GM12891 (cell line): ENCODE measurements at places on chromosomes 5 and 9.

DNA sequence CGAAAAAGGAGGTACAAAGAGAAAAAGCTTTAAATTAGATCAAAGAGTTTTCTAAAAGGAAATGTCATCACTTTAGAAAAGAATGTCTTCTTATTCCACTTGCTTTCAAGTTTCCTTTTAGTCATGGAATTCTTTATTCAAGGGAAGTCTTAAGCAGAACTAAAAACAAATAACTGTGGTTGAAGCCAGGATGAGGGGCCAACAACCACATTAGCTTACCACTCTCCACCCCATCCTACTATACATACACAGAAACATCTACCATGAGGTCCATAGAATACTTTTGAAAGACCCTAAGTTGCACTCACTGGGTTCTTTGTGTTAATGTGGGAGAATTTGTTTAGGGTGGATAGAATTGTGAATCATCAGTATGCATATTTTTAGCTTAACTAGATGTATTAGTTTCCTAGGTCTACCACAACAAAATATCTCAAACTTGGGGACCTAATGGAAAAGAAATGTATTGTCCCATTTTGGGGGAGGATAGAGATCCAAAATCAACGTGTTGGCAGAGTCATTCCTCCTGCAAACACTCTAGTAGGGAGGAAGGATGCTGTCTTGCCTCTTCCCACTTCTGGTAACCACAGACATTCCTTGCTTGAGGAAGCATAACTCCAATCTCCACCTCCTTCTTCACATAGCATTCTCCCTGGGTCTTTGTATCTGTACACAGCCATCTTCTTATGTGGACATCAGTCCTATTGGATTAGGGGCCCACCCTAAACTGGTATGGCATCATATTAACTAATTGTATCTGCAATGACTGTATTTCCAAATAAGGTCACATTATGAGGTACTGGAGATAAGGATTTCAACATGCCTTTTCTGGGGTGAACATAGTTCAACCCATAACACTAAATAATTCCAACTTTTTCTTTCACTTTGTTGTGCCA is 239.4 kb downstream of the LURAP1L start:
- no peak for DNase-seq

GRCh38 chr5:125197321-125197720 is 450.9 kb upstream of the ZNF608 start:
- no peak for DNase-seq

- DNase-seq = no peak
Observed at GRCh38 chr5:174725261-174725990, 1.0 kb downstream of the MSX2 start.

DNA sequence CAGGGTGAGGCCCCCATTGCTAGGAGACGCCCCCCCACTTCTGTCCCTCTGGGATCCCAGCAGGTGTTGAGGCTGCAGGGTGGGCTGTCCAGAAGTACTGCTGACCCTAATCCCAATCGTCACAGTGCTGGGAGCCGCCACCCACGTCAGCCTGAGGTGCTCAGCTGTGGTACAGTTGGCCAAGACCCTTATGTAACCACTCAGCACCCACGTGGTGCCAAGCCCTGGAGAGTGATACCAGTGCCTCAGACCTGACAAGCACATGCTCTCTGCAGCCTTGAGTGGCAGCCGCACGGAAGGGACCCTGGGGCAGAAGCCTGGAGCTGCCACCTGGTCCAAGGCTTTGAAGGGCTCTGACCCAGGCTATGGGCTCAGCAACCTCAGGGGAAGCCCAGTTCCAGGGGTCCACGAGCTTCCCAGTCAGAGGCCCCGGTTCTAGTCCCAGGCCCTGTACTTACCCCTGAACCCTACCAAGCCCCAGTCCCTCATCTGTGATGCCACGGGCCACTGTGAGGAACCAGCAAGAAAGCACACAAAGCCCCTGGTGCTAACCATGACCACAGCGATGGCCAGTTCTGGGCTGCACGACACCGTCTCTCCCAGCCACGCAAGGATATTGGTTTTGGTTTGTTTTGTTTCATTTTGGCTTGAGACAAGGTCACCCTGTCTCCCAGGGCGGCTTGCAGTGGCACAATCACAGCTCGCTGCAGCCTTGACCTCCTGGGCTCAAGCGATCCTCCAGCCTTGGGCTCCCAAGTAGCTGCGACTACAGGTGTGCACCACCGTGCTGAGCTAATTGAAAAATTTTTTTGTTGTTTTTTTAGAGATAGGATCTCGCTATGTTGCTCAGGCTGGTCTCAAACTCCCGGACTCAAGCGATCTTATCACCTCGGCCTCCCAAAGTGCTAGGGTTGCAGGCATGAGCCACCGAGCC is 50.7 kb downstream of the DBH start:
- no peak for DNase-seq

GRCh38 chr9:76353280-76353679 is 40.9 kb downstream of the RFK start:
- DNase-seq = no peak

DNA sequence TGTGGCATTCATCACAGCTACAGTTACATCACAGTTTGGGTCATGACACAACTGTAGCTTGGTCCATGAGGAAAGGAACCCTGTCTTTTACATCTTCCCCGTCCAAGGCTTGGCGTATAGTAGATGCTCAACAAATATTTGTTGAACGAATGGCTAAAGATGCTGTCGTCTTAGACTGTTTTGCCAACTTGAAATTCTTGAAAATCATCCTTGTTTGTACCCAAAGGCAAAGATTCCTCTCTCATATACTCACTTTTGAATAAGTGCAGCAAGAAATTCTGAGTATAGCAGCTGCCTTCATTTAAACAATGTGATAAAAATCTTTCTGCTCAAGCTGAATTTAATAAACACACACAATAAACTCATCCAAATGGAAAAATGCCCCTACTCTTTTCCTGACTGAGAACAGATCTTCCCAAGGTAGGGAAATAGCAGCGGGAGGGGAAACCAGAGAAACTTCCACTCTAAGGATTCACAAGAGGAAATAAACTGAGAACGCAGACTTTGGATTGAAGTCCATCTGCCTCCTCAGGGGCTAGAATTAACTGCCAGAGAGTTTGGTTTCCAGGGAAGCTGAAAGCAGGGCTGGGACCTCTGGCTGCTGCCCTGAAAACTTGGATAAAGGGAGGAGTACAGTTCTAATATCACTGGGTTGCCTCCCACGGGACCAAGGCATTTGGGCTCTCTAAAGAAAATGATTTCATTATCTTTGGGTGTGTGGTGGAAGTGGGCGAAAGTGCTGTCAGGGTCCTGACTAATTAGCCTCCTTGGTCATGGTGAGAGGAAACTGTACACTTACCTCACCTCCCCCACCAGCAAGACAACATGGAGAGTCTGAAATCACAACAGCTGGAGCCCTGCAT is 99.1 kb downstream of the DPYSL3 start:
- no peak for DNase-seq

DNA sequence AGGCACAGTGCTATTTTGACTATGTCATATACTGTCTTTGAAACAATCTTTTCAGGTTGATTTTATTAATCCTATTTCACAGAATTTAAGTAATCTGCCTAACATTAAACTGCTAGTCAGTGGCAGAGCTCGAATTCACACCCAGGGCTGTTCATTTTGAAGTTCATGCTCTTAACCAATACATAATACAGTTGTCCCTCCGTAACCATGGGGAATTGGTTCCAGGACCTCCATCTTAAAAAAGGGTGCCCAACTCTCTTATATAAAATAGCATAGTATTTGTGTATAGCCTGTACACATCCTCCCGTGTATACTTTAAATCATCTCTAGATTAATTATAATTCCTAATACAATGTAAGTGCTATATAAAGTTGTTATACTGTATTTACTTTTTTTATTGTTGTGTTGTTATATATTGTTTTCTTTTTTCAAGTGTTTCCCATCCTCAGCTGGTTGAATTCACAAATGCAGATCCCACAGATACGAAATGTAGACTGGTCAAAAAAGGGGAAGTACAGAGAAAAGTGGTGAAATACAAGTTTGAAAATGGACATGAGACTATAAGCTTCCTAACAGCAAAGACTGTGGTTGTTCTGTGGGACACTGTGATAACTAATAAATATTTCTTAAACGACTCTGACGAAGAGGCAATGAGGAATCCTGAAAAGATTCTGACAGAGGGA is 18.3 kb downstream of the RFX3 start:
- DNase-seq = no peak

DNA sequence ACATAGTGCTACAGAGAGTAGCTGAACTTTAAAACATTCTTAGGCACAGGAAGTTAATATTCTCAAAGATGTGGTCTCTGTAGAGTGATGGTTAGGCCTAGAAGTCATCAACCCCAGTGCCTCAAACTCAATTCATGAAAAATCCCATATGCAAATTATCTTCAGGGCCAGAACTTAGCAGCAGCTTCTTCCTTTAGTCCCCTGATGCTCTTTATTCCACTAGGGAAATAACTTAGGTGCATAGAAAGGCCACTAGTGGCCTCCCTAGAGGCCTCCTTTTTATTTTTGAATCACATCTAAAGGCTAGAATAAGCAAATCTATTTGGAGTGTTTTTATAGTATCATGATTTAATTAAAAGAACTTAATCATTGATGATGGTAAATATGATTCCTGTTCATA is 88.3 kb downstream of the GIN1 start:
- DNase-seq = no peak

- no peak for DNase-seq
Observed at GRCh38 chr9:13598738-13599137, 319.2 kb upstream of the MPDZ start.

GRCh38 chr5:64814073-64814472 is 45.3 kb downstream of the CWC27 start:
- DNase-seq = no peak

- DNase-seq = no peak
Observed at GRCh38 chr9:75200892-75201470, 112.7 kb downstream of the OSTF1 start.

- DNase-seq = no peak
Observed at GRCh38 chr5:33223563-33224284, 217.0 kb upstream of the TARS1 start.

DNA sequence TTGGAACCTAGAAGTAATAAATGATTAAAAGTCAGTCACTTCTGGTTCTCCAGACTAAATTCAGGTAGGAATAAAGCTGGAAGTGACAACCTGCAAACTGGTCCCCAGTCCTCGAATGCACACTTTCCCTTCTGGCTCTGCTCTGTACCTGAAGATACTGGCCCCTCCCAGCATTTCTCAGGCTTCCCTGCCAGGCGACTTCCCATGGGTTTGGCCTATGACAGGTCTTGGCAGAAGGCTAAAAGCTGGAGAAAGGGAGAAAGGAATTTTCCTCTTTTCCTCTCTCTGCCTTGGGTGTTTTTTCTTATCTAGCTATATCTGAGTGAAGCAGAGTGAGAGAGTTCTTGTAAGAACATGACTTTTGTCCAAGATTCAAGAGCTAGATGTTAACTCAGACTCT is 1005.7 kb downstream of the DTWD2 start:
- DNase-seq = no peak

GRCh38 chr9:124782661-124783574 is 6.0 kb downstream of the OLFML2A start:
- DNase-seq = no peak

GRCh38 chr9:5838884-5839571 is 6.1 kb upstream of the ERMP1 start:
- DNase-seq = no peak

- DNase-seq = no peak
Observed at GRCh38 chr5:133322743-133323142, 270.9 kb downstream of the HSPA4 start.

DNA sequence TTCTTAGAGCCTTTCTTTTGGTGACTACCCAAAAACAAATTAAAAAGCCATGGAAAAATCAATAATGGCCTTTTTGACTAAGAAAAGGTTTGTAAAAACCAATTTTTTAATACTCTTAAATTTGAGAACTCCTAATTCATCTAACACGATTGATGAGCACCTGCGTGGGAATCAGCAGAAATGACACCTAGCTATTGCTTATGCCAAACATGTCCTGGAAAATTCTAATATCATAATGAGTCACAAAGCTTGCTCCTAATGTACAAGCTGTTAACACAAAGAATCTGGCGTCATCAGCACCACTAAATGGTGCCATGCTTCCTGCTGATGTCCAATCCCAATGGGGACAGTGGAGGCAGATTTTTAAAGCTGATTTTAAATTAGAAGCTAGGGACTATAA is 146.2 kb upstream of the LRRTM2 start:
- DNase-seq = no peak

DNA sequence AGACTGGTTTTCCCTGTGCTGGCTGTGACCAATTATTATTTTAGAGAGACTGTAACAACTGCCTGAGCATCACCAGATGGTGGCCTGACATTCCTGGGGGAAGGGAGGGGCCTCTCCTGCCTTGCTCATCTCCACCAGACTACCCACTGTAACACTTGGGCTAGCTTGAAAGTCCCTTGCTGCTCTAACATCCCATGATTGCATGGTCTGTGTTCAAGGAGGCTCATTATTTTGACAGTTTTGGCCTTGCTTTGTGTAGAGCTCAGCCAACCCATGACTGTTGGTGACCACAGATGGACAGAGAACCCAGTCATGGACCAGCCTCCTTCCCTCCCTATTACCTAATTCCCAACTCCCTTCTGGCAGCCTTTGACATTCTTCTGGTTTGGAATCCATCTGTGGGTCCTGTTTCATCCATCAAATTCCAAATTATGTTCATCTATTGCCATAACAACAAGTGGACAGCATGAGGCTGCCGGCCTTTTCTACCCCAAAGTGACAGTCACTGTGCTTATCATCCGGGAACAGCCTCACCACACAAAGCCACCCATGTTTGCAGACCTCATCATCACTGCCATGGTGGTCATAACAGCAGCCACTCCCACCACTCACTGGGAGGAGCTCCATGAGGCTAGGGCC is 49.0 kb upstream of the ICE1 start:
- no peak for DNase-seq

GRCh38 chr5:321230-321725 is at the start of gene AHRR:
Gene AHRR (plus strand): TSS chr5:321714. CDS start chr5:343903, 22,189 bp downstream.
- peak; percentile 88 for DNase-seq

DNA sequence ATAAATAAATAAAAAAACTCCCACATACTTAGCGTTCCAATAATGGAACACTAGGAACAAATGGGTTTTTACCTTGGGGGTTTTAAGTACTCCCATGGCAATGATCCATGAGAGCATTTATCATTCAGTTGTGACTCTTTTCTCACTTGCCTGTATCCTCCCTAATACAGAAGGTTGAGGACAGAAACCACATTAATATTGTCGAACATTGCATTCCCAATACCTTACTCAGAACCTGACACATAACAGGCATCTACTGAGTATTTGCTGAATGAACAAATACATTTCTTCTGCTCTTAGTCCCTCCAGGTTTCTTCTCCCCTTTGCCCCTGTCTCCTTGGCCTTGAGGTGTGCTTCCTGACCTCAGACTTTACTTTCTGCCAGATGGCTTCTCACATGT is 175.9 kb downstream of the CEMIP2 start:
- no peak for DNase-seq

GRCh38 chr9:76143834-76144233 is 250.4 kb downstream of the RFK start:
- no peak for DNase-seq

GRCh38 chr5:126998895-126999570 is 31.3 kb downstream of the MARCHF3 start:
- no peak for DNase-seq

GRCh38 chr5:176469296-176469695 is 21.1 kb downstream of the FAF2 start:
- DNase-seq = no peak
